Activated CD4-positive, alpha-beta memory T cell treated with anti-CD3 and anti-CD28 coated beads, Interleukin-2, amount 10 ng/mL, durations not matched to agents 7 days and 5 days (primary cell): ENCODE measurements at places on chromosomes 13 and 19.

GRCh38 chr19:55262359-55262758 lies 3.5 kb upstream of the PPP6R1 start:
- H3K4me1 ChIP-seq = peaks cover 15% of the 10 kb centered on the region
- H3K4me3 ChIP-seq = no peak overlapping the region
- no peak for DNase-seq
- H3K36me3 ChIP-seq = peaks cover 24% of the 10 kb centered on the region
- no peaks in the 10 kb centered on the region for H3K27me3 ChIP-seq
- H3K27ac ChIP-seq = no peak overlapping the region

- peak; percentile 65 for DNase-seq
- peaks cover 16% of the 10 kb centered on the region for H3K27me3 ChIP-seq
- H3K27ac ChIP-seq = no peak overlapping the region
- H3K4me3 ChIP-seq = no peak overlapping the region
- H3K4me1 ChIP-seq = peaks cover 38% of the 10 kb centered on the region
Observed at GRCh38 chr19:54390942-54391577, 24.2 kb upstream of the TTYH1 start.

GRCh38 chr19:17457616-17458015 lies 3.1 kb downstream of the NXNL1 start:
- no peak overlapping the region for H3K27ac ChIP-seq
- peaks cover 35% of the 10 kb centered on the region for H3K27me3 ChIP-seq
- no peak for DNase-seq
- H3K36me3 ChIP-seq = no peaks in the 10 kb centered on the region
- H3K4me1 ChIP-seq = no peaks in the 10 kb centered on the region
- no peak overlapping the region for H3K4me3 ChIP-seq

- H3K4me3 ChIP-seq = no peak overlapping the region
- no peaks in the 10 kb centered on the region for H3K36me3 ChIP-seq
- DNase-seq = no peak
- no peaks in the 10 kb centered on the region for H3K4me1 ChIP-seq
Observed at GRCh38 chr19:1764729-1765128, 11.4 kb downstream of the ONECUT3 start.

- no peaks in the 10 kb centered on the region for H3K36me3 ChIP-seq
- DNase-seq = no peak
- H3K4me3 ChIP-seq = no peak overlapping the region
- no peak overlapping the region for H3K27ac ChIP-seq
Observed at GRCh38 chr13:76641056-76641455, 245.1 kb downstream of the KCTD12 start.

- H3K27ac ChIP-seq = no peak overlapping the region
- DNase-seq = no peak
- no peak overlapping the region for H3K4me3 ChIP-seq
- H3K36me3 ChIP-seq = no peaks in the 10 kb centered on the region
Observed at GRCh38 chr13:106139377-106139776, 396.1 kb downstream of the EFNB2 start.

- no peak for DNase-seq
- H3K4me1 ChIP-seq = no peaks in the 10 kb centered on the region
- peaks cover 6% of the 10 kb centered on the region for H3K27me3 ChIP-seq
- no peaks in the 10 kb centered on the region for H3K36me3 ChIP-seq
Observed at GRCh38 chr19:35052599-35053190, 11.2 kb downstream of the HPN start.

DNA sequence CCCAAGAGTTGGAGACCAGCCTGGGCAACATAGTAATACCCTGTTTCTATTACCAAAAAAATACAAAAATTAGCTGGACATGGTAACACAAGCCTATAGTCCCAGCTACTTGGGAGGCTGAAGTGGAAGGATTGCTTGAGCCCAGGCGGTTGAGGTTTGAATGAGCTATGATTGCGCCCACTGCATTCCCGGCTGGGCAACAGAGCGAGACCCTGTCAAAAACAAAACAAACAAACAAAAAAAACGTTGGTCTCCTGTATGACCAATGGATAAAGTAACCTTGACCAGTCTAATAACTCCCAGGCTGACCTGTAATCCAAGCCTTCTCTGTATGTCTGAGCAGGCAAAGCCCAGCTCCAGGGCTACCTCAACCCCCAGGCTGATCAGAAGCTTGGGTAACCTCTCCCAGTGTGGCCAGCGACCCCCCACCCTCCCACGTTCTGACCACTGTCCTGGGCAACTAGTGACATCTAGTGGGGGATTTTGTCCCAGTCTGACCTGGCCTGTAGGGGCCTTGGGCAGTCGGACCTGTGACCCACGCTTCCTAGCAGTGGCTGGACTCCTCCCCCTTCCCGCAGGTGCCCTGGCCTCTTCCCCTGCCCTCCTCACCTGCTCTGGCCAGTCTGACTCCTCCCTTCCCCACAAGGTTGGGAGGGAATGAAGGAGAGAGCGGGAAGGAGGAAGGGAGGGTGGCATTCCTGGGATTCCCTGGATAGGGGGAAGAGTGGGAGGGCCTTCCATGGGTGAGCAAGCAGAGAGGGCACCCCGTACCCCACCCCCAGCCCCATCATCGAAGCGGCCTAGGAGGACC lies 1.0 kb upstream of the BCAM start:
- peaks cover 18% of the 10 kb centered on the region for H3K27me3 ChIP-seq
- H3K36me3 ChIP-seq = no peaks in the 10 kb centered on the region
- H3K4me3 ChIP-seq = no peak overlapping the region
- no peak for DNase-seq
